D721Med (cell line): ENCODE measurements at places on chromosomes 2 and 18.

- no peak for DNase-seq
Measured at GRCh38 chr18:59646228-59646962, 50.8 kb downstream of the CCBE1 start.

DNA sequence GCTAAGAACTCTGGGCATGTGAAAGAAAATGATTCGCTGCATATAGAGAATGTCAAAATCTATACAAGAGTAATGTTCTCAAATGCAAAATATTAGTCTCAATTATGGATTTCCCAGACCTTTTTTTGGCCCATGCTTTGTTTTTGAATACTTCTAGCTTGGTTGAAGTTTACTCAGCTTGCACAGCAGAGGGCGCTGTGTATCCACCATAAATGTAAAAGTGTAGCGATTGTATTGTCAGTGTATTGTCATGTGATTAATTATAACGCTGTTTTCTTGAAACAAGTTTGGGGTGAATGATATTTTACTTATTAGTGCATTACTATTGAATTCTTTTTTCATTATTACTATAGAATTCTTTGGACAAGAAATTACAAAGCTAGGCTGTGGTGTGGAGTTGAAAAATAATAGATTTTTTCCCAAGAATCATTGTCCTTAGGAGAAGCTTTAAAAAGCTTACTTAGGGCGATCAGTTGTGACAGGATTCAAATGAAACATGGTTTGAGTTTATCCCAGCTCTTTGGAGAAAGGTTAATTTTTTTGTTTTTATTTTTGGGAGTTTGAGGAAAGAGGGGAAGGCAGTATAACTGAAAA, 98.3 kb downstream of the PIK3C3 start:
- no peak for DNase-seq

GRCh38 chr18:25729072-25729471, 361.3 kb downstream of the SS18 start:
- no peak for DNase-seq

- no peak for DNase-seq
Measured at GRCh38 chr2:236200378-236200777, 32.2 kb upstream of the GBX2 start.

DNA sequence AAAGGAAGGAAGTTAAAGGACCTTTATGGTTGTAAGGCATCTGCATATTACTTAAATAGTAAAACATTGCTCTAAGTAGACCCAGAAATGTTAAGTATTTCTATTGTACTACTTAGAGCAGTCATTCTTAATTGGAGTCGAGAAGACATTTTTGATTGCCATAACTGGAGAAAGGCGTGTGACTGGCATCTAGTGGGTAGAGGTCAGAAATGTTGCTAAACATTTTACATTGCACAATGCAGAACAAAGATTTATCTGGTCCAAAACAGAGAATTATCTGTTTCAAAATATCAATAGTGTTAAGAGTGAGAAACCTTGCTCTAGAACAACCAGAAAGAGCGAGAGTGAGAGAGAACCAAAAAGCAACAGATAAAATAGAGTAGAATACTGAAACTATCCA, 23.3 kb upstream of the ROCK1 start:
- DNase-seq: no peak

DNA sequence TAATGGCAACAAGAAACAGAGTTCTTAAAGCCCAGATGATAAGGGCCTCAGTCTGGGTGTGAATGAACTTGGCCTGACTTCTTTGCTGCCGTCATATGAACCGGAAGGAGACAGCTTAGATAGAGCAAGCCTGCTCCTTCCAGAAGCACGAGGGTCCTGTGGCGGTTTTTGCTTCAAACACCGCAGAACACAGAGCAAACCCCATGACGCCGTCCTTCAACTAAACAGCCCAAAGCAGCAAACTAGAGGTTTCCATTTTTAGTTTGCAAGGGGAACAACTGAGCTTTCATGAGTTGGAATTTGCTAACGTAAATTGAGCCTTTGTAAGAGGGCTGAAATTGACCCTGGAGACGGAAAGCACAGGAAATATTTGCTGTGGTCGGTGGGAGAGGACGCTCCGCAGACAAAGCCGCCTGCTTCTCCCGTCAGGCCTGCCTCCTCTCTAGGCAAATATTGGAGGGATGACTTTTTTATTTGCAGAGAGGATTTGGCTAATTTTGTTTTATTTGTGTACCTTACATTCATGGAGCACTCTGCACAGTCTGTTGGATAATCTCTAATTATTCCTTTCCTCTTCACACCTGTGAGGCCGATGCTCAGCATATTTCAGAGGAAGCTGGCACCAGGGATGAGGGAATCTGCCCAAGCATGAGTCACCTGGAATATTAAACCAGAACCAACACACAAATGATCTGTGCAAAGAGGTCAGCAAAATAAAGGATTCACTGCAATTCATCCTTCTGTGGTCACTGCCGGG, 134.0 kb upstream of the NCK2 start:
- no peak for DNase-seq

GRCh38 chr2:213161759-213162515, 10.5 kb upstream of the IKZF2 start:
- no peak for DNase-seq
